ENCODE measurements at places on chromosomes 7 and 10. TPM values are rescaled to one million over a fixed set of nuclear protein-coding genes. Genes with fewer than 3 reads are reported as not detected.

The IFIT1 gene
- not detected for polyA plus RNA-seq

The C10orf71 gene
- polyA plus RNA-seq = not detected

The C10orf67 gene
- 0.48 TPM for polyA plus RNA-seq

The JCAD gene
- 2.3 TPM for polyA plus RNA-seq

The TAS2R3 gene
- not detected for polyA plus RNA-seq

The ATP6V0E2 gene
- polyA plus RNA-seq = 643 TPM

The MINDY3 gene
- 56.5 TPM for polyA plus RNA-seq

The COL28A1 gene
- 1.4 TPM for polyA plus RNA-seq

The FOXI2 gene
- not detected for polyA plus RNA-seq

The GJC3 gene
- polyA plus RNA-seq = not detected

The VAX1 gene
- polyA plus RNA-seq = 0.70 TPM

The BTRC gene
- 25.2 TPM for polyA plus RNA-seq

Data from neural cell (in vitro differentiated cells).